ENCODE measurements at places on chromosomes 16 and 17. TPM values are rescaled to one million over a fixed set of nuclear protein-coding genes. Genes with fewer than 3 reads are reported as not detected.

Gene RHBDL3
- under 0.01 TPM for total RNA-seq

Gene CDR2L
- total RNA-seq: 31.9 TPM

Gene SLFN13
- total RNA-seq: 1.6 TPM

GRCh38 chr17:47810901-47811635 lies 10.5 kb downstream of the OSBPL7 start:
- DNase-seq: no peak

GRCh38 chr16:72126429-72126765 lies 32.8 kb downstream of the DHX38 start:
- no peak for DNase-seq

All from fibroblast of villous mesenchyme (primary cell).